Forelimb muscle (tissue), 1 donor: ENCODE measurements at places on chromosomes 4 and X. TPM values are rescaled to one million over a fixed set of nuclear protein-coding genes. Genes with fewer than 3 reads are reported as not detected.

DNA sequence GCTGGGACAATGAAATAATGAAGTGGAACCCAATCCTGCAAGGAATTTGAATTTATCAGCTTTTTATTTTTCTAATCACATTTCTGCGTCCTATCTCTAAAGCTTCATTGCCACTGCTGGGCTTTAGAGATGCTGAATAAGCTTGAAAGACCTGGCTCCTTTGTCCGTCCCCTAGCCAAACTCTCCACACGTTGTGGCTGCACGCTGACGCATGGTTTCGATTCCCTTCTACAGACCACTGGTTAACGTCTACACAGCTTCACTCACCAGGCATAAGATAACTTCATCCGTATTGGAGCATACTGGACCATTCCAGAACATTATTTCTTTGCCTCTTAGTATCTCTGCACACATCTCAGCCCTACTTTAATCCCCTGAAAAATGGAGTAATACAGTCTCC, 31.2 kb downstream of the SPANXN3 start:
- DNase-seq = no peak

DNA sequence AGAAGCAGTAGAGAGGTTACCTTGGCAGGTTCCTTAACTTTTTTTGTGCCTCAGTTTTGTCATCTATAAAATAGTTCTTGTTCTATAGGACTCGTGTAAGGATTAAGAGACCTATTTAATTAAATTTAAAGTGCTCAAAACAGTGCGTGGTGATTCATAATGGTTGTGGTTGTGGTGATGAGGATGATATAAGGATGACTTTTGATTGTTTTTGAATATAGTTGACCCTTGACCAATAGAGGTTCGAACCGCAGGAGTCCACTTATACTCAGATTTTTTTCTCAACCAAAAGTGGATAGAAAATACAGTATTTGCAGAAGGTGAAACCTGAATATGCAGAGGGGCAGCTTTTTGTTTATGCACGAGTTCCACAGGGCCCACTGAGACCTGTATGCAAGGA, 14.6 kb downstream of the SMAD1 start:
- DNase-seq = no peak

DNA sequence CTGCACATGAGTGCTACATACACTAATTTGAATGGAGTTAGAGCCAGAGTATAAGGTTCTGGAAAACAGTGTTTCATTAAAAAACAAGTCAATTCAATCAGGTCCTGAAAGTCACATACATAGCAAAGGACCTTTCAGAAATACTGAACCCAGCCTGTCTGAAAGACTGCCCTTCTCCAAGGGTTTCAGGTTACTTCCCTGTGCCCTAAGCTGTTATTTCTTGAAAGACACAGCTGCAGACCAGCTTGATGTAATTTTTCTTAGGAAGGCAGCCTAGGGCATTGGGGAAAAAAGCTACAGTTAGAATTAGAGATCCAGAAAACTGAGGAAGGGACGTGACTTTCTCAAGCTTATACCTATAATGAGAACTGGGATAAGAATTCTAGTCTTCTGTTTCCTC, 155.9 kb upstream of the MAOA start:
- DNase-seq = no peak

The SLC2A9 gene
- polyA plus RNA-seq = 3.4 TPM

DNA sequence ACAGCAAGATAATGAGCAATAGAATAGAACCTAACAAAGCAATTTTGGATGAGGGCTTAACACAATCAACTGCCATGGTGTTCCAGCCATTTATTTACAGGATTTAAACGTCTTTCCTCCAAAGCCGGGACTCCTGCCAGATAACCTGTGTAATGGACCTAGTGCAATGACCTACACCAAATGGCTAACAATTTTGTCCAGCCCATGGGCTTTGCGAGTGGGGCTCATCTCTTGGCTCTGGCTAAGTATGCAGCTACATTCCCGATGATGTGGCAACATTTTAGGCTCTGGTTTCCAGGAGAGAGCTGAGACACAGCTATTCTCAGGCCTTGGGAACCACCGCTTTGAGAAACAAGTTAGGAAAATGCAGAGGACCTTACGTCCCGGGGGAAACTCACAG, 822.3 kb upstream of the FTHL17 start:
- no peak for DNase-seq

DNA sequence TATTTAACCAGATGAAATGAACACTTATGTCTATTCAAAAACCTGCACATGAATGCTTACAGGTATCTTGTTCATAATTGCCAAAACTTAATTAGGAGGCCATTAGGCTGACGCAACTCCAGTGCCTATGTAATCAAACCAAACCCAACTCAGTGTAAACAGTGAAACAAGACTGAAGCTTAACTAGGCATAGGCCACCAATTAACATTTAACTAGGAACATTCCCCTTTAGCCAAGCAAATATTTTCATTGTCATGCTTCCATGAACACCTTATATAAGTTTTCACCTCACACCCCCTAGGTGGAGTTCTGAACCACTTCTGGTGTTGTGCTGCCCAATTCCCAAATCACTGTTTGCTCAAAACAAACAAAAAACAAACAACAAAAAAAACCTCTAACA, 686.0 kb downstream of the STPG2 start:
- no peak for DNase-seq
